Mesendoderm (in vitro differentiated cells): ENCODE measurements at places on chromosomes 6 and 20.

- no peak for DNase-seq
Observed at GRCh38 chr6:125066140-125066539, 87.4 kb upstream of the TPD52L1 start.

GRCh38 chr6:45712786-45713185, 302.9 kb downstream of the CLIC5 start:
- no peak for DNase-seq

DNA sequence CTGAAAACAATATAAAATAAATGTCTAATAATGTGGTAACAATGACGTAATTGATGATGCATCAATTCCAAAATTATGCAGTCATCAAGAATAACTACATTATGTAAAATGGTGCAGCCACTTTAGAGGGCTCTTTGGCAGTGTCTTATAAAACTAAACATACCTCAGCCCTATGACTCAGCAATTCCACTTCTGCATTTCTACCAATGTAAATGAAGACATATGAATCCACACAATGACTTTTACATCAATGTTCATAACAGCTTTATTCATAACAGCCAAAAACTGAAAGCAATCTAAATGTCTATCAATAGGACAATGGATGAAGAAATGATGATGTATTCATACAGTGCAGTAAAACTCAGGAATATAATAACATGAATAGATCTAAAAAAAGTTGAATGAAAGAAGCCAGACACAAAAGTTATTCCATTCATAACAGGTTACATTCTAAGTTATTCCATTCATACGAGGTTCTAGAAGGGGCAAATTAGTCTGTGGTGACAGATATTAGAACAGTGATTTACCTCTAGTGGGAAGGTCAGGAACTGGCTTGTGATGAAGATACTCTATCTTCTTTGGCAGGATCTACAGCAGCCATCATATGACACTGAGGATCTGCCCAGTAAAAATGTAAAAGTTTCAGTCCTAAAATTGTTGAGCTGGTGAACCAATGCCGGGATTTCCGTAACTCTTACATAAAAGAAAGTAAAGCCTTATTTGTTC, 396.1 kb downstream of the PLCB1 start:
- DNase-seq = no peak

DNA sequence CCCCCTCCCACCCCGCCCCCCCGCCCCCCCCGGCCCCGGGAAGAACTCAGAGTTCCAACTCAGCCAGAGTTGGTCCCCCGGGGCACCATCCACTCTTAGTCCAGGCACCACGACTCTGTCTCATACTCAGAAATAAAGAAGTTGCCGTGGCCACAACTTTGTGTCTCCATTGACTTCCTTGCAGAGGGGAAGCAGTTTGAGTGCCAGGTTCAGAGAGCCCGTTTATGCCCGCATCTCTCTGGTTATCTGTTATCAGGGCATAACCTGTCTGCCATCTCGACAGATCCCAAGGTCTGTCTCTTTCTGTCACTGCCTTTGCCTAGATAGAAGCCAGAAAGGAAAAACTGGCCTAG, 605 bp downstream of the CDC5L start:
- peak; percentile 31 for DNase-seq

DNA sequence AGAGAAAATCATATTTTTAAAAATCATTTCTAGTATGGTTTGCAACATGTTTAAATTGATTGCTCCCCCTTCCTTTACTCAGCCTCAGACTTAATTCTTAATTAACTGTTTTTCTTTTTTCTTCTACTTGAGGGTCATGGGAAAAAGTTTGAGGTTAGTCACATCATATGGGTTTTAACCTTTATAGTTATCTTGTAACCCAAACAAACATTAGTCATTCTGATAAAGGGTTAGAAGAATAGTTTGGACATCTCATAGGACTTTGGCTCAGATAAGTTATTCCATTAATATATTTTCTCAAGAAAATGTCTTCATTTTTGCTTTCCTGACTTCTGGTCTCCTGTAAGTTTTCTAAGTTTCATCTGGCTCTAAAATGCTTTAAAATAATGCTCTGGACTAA, 34.5 kb upstream of the TSPYL1 start:
- DNase-seq = no peak
